ENCODE measurements at places on chromosomes 3 and 15. TPM values are rescaled to one million over a fixed set of nuclear protein-coding genes. Genes with fewer than 3 reads are reported as not detected.

GRCh38 chr3:20935791-20936190 is 749.8 kb upstream of the SGO1 start:
- no peak for DNase-seq

- DNase-seq = no peak
Observed at GRCh38 chr3:15708882-15709677, 88.7 kb downstream of the ANKRD28 start.

DNA sequence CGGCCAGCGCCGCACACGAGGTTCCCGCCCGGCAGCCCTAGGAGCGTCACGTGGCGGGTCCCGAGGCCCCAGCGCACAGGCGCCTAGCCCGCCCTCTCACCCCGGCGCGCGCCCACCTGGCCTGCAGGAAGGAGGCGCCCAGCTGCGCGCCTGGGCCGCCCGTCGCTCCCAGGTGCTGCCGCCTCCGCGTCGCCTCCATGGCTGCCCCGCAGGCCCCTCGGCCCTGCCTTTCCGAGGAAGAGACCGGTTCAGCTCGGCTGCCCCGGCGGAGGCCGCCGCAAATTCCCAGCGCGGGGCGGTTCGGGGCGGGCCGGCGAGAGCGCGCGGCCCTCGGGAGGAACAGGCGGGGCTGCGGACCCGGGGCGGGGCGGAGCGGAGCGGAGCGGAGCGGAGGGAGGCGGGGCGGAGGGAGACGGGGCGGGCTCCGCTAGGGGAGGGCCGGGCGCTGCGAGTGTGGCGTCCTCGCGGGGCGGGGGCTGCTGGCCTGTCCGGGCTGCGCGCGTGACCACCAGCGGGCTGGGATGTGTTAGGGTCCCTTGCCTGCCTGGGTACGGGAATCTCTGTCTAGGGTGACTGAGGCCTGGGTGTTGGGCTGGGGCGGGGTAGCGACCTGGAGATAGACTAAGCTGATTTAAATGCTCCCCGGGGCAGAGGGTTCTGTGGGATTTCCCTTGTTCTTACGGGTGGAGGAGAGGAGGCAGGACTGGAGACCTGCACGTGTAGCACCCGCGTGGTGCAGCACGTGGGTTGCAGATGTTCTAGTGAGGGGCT is at the start of gene CLN6:
Gene CLN6 (minus strand): TSS at position 343 of the 771 bp plus-strand sequence. CDS start 144 bp downstream, at position 199.
- DNase-seq = peak; percentile 59

Gene P2RY14
- not detected for polyA plus RNA-seq

Gene MKRN2OS
- not detected for polyA plus RNA-seq

Gene HCLS1
- not detected for polyA plus RNA-seq

Gene ADAMTSL3
- polyA plus RNA-seq = 0.04 TPM

Gene AADACL2
- polyA plus RNA-seq = not detected

Gene SNX4
- polyA plus RNA-seq = 18.1 TPM
